ENCODE measurements at places on chromosomes 6 and 20. TPM values are rescaled to one million over a fixed set of nuclear protein-coding genes. Genes with fewer than 3 reads are reported as not detected.

The MYT1 gene
- 0.50 TPM for total RNA-seq

The GPLD1 gene
- total RNA-seq: 1.2 TPM

The METTL24 gene
- total RNA-seq: 1.7 TPM

DNA sequence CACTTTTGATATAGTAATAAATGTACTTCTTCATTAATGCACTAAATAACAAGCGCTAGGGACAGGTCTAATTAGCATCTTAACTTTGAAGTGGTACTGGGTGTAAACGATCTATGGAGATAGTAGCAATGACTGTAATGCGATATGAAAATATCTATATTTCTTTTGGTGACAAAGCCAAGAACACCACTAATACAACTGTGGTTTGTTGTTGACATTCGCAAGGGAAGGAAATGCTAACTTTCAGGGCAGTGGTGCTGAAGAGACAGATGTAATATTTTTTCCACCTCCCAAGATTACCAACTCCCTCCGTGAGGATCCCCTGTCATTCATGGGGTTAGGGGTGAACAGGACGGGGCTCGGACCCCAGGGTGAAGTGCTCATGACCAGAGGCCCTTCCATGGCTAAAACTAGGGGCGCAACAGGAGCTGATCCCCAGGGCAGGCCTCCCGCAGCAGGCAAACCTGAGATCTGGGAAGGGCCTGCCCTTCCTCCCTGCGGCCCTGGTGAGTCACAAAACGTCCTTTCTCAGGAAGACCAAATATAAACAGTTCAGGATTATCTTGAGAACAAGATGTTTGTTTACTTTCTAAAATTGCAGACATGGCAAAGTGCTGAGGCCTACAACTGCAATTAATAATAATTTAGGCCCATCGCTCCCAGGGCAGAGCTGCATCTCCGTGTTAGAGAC lies 65.0 kb upstream of the TOX2 start:
- no peaks in the 10 kb centered on the region for H3K36me3 ChIP-seq
- H3K4me1 ChIP-seq: no peaks in the 10 kb centered on the region
- no peak overlapping the region for H3K4me3 ChIP-seq
- peaks cover 2% of the 10 kb centered on the region for H3K27me3 ChIP-seq
- no peak for DNase-seq
- H3K27ac ChIP-seq: no peak overlapping the region

DNA sequence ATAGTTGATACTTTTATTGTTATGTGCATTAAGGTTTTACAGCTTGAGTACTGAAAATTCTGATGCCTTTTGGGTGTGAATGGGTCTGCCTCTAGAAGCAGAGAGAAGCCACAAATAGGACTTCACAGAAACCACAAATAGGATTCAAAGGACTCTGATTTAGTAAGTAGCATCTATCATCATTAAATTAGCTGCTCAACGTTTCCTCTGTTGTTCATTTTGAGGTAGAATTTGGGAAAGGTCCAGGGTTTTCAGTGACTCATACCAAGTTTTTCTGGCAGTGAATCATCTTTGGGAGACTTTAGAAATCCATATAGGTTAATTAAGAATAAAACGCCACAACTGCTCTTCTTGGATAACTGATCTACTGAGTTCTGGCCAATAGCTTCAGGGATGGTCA lies 105.1 kb downstream of the PHF3 start:
- H3K4me3 ChIP-seq: no peak overlapping the region
- H3K4me1 ChIP-seq: peaks cover 5% of the 10 kb centered on the region
- no peaks in the 10 kb centered on the region for H3K36me3 ChIP-seq
- no peak overlapping the region for H3K27ac ChIP-seq
- H3K27me3 ChIP-seq: no peaks in the 10 kb centered on the region
- no peak for DNase-seq

GRCh38 chr6:53446151-53446550 lies 97.4 kb upstream of the ELOVL5 start:
- H3K36me3 ChIP-seq: no peaks in the 10 kb centered on the region
- H3K27ac ChIP-seq: no peak overlapping the region
- no peak overlapping the region for H3K4me3 ChIP-seq
- no peaks in the 10 kb centered on the region for H3K4me1 ChIP-seq
- DNase-seq: no peak

DNA sequence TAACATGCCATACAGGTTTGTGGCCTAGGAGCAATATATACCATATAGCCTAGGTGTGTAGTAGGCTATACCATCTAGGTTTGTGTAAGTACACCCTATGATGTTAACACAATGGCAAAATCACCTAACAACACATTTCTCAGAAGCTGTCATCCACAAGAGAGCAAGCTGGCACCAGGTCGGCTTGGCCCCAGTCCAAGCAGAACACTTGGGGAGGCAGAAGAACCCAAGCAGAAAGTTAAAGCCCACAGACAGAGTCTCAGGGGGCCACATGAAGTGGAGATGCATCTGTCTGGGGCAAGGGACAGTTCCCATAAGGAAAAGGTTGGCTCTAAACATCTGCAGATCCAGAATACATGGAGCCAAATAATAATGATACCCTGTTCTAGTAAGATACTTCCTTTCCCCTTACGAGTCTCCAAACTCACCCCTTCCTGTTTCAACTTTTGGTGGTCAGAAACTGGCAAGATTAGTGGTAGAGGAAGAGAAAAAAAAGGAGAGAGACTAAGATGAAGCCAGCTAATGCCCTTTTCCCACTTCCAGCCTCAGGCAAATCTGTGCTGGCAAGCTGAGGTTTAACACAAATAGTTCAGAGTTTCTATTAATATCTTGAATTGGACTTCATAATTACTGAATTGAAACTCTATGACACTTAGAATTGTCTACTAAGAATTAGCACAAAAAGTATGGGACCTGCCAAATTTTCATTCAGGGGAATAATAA lies 29.5 kb downstream of the TCF21 start:
- no peaks in the 10 kb centered on the region for H3K27me3 ChIP-seq
- H3K36me3 ChIP-seq: no peaks in the 10 kb centered on the region
- H3K4me1 ChIP-seq: no peaks in the 10 kb centered on the region
- H3K27ac ChIP-seq: no peak overlapping the region
- DNase-seq: no peak

GRCh38 chr6:157838718-157839430 lies 15.8 kb downstream of the SNX9 start:
- peaks cover 26% of the 10 kb centered on the region for H3K4me1 ChIP-seq
- H3K27me3 ChIP-seq: no peaks in the 10 kb centered on the region
- no peak overlapping the region for H3K27ac ChIP-seq
- H3K36me3 ChIP-seq: no peaks in the 10 kb centered on the region

DNA sequence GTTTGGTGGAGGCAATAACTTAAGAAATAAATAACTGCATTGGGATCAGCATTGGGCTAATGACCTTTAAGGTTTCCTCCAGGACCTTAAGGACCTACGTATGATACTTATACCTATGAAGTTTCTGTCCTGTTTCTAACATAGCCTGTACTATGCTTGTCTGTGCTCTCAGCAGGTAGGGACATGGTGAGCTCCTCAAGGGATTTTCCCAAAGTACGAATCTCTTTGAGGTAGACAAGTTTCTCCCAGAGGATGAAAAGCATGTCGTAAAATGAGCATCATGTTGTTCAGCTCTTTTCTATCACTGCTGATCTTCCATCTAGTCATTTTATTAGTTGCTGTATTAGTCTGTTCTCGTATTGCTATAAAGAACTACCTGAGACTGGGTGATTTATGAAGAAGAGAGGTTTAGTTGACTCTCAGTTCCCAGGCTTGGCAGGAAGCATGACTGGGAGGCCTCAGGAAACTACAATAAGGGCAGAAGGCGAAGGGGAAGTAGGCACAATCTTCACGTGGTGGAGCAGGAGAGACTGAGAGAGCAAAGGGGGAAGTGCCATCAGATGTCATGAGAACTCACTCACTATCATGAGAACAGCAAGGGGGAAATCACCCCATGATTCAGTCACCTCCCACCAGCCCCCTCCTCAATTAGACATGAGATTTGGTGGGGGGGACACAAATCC lies 77.8 kb upstream of the TGM3 start:
- no peaks in the 10 kb centered on the region for H3K36me3 ChIP-seq
- no peak overlapping the region for H3K4me3 ChIP-seq
- no peaks in the 10 kb centered on the region for H3K27me3 ChIP-seq
- no peak overlapping the region for H3K27ac ChIP-seq

DNA sequence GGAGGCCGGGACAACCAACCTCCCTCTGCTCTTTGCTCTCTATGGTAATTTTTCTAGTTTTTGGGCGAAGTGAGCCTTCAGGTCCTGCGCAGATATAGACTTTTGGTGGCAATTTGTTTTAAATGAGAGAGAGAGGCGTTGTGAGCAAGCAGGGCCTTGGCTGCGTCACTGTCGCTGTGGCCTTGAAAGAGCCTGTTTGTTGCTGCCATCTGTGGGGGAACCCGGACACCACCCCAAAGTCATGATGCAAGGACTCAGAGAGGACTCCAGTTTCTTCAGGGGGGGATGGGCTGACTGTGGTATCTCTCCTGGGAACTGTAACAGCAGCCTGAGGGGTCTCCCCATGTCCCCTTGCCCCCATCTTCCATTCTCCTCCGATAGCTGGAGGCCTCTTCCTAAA lies 462.7 kb upstream of the SULF2 start:
- H3K27me3 ChIP-seq: no peaks in the 10 kb centered on the region
- H3K27ac ChIP-seq: no peak overlapping the region
- H3K36me3 ChIP-seq: no peaks in the 10 kb centered on the region
- no peaks in the 10 kb centered on the region for H3K4me1 ChIP-seq

GRCh38 chr6:160124007-160124406 lies 2.4 kb downstream of the SLC22A1 start:
- DNase-seq: no peak
- no peak overlapping the region for H3K4me3 ChIP-seq
- no peaks in the 10 kb centered on the region for H3K36me3 ChIP-seq
- no peak overlapping the region for H3K27ac ChIP-seq
- no peaks in the 10 kb centered on the region for H3K4me1 ChIP-seq
- no peaks in the 10 kb centered on the region for H3K27me3 ChIP-seq

- DNase-seq: no peak
- H3K27me3 ChIP-seq: no peaks in the 10 kb centered on the region
- H3K4me3 ChIP-seq: no peak overlapping the region
Measured at GRCh38 chr6:79543886-79544285, 6.7 kb upstream of the LCA5 start.

All from pancreas (tissue), 10 donors.